Stimulated activated CD8-positive, alpha-beta memory T cell treated with anti-CD3 and anti-CD28 coated beads, Interleukin-15, amount 100 ng/mL, for 4 hours (primary cell): ENCODE measurements at places on chromosomes 11 and 22.

GRCh38 chr11:119148720-119149017 is 183 bp upstream of the ABCG4 start:
- DNase-seq = no peak

GRCh38 chr11:47616726-47617416 is 22.7 kb upstream of the C1QTNF4 start:
- no peak for DNase-seq

- DNase-seq = no peak
Measured at GRCh38 chr11:69539416-69540117, 58.1 kb downstream of the LINC01488 start.

- no peak for DNase-seq
Measured at GRCh38 chr11:66595245-66595904, 2.4 kb downstream of the CCS start.

DNA sequence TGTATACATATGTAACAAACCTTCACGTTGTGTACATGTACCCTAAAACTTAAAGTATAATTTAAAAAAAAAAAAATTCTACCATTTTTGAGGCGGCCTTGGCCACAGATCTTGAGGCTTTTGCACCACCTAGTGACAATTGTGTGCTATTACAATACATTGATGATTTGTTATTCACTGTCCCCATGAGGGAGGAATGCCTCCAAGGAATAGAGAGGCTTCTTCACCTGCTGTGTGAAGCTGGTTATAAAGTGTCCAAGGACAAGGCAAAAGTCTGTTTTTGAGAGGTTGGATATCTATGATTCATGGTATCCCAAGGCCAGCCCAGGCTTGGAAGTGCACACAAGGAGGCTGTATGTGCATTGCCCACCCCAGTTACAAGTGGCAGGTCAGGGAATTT is 30.7 kb downstream of the SLC22A25 start:
- no peak for DNase-seq

- no peak for DNase-seq
Measured at GRCh38 chr11:44016546-44017442, 31.0 kb upstream of the ACCSL start.
